SK-N-SH (cell line): ENCODE measurements at places on chromosomes 5 and 9.
A peak's percentile ranks its signal among the peaks of the same experiment; 100 is the strongest.

GRCh38 chr9:114151426-114151956 is 3.8 kb upstream of the COL27A1 start:
- DNase-seq, result no peak

GRCh38 chr9:81664638-81665222 is 24.6 kb downstream of the TLE1 start:
- no peak for DNase-seq

DNA sequence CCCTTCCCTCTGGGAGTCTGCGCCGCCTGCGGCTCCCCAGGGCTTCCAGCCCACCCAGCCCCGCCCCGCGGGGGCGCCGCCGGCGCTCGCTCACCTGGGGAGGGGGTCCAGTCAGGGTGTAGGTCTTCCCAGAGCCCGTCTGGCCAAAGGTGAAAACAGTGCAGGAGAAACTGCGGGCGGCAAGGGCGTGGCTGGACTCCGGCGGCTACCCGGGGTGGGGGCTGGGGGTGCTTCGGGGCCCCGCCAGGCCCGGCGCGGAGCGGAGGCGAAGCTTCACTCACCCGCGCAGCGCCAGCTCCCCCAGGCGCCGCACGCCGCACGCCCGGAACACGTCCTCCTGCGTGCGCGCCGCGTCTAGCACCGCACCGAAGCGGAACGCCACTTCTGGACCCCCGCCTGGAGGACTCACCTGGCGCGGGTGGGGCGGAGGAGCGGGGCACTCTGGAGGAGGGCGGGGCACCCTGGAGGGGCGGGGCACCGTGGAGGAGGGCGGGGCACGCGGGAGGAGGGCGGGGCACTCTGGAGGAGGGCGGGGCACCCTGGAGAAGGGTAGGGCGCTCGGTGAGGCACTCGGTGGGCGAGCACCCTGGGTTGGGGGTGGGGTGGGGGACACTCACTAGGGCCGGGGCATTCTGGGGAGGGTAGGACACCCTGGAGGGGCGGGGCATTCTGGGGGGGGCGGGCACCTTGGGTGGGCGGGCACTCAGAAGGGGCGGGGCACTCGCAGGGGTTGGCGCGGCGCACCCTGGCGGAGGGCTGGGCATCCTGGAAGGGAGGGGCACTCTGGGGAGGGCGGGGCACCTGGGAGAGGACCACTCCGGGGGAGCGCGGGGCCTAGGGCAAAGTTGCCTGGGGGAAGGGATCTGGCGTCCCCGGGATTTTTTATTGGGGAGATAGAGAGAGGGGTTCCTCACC is 814 bp downstream of the KIF12 start:
- DNase-seq, result peak; percentile 93

GRCh38 chr9:91515074-91515687 is 91.5 kb upstream of the NFIL3 start:
- no peak for DNase-seq

DNA sequence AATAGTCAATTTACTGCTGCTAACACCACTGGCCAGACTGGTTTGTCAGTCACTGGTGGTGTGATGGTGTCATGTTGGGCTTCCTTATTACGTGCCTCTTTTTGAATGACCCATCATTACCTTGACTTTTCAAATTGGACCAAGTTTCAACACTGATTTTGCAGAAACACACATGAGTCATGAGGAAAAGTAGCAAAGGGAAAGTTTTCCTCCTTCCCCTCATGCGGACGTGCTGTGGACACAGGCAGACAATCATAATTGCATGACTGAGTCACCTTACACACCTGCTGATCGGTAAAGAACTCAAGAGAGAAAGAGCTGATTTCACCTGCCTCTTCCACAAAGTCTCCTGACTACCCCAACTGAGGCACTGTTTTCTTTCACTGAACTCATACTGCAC is 324.5 kb downstream of the ARRDC3 start:
- no peak for DNase-seq

DNA sequence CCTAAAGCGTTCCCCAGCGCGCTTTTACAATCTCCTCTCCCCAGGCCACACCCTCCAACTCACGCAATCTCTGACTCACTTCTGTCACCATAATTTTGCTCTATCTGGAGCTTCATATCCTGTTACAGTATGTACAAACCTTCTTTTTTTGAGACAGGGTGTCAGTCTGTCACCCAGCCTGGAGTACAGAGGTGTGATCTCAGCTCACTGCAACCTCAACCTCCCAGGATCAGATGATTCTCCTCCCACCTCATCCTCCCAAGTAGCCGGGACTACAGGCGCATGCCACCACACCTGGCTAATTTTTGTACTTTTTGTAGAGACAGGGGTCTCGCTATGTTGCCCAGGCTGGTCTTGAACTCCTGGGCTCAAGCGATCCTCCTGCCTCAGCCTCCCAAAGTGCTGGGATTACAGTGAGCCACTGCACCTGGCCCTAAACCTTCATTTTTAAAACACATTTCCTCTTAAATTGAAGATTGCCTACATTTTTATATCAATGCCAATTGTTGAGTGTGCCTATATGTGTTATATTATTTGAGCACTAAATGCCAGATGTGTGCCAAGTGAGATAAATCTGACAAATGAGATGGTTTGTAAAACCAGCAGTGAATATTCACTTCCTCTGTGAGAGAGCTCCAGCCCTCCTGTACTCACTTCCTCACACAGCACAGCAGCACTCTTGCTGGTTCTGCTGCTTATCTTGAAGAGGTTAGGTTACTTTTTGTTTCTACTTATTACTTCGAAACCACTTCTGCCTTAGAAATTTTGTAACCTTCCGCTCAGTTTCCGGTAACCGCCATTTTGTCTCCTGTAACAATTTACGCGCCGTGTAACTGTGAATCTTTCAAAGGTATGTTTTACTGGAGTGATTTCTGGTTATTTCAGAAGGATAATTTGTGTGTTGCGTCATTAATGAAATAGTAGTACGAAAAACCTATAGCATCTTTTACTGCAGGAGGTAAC is 57.9 kb downstream of the DOCK8 start:
- no peak for DNase-seq

DNA sequence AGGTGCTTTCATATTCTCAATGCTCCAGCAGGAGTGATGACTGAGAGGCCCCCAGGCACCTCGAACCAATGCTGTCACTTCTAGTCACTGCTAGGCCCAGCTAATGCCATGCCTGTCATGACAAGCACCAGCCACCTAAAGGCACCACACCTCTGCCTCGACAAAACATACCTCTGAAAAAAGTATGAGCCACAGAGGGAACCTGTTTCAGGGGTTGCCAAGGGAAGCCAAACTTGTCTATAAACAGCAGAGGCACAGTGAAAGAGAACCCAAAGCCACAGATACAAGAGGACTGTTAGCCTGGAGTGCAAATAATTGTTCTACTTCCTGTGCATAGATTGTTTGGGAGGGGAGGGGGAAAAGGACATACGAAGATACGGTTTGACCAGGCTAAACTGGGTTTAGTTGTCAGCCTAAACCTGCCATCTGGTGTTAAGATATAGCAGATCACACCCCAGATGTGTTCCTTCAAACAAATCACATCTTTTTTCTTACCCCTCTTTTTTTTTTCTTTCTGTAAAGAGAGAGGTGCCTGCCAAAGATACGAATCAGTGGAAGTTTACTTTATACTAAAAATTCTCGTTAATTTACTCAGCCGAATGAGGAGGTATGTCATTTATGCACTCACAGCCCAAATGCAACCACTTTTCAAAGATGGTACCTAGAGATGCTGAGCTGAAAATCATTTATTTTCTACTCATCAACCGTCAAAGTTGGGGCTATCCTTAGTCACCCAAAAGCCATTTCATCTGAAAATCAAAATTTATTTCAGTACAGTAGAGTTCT is 45.7 kb downstream of the BNC2 start:
- DNase-seq, result peak; percentile 39

GRCh38 chr5:141814064-141814964 is 63.9 kb downstream of the PCDH1 start:
- peak; percentile 87 for DNase-seq

GRCh38 chr5:150497274-150497988 is 10.5 kb upstream of the NDST1 start:
- peak; percentile 48 for DNase-seq

DNA sequence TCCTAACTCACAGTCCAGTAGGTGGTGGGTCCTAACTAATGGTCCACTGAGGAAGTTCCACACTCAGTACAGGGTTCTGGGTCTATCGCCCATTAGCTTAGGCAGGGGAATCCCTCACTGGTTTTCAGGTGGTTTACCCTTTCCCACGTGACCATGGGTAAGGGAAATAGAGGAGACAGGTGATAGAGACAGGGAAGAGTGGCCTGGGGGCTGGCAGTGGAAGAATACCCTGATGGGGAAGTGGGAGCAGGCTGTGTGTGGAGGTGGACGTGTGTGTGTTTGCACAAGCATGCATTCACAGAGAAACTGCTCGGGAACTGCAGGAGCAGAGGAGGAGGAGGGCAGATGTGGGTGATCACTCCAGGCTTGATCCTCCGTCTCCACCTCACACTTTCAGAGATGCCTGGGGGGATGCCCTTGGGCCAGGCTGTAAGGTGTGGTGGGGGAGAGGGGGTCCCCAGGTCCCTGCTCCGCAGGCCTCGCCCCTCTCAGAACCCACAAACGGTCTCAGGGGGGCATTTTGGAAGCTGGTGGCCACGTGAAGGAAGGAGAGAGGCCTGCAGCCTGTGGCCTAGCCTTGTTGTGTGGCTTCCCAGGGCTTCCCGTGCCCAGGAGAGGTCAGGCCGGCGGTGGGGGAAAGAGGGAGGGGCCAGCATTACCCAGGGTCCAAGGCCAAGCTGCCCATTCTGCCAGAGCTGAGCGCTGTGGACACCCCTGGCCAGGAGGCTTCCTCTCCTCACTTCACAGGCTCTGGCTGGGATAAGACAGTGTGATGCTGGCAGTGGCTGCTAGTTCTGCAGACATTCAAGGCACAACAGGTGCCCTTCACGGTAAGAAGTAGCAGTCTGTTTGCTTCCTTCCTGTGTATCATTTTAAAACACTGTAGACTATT is 80.0 kb downstream of the OTULIN start:
- DNase-seq, result no peak

GRCh38 chr9:130199605-130200004 is 27.4 kb downstream of the NCS1 start:
- no peak for DNase-seq

- DNase-seq, result no peak
Observed at GRCh38 chr9:9791611-9792010, 821.2 kb downstream of the PTPRD start.

DNA sequence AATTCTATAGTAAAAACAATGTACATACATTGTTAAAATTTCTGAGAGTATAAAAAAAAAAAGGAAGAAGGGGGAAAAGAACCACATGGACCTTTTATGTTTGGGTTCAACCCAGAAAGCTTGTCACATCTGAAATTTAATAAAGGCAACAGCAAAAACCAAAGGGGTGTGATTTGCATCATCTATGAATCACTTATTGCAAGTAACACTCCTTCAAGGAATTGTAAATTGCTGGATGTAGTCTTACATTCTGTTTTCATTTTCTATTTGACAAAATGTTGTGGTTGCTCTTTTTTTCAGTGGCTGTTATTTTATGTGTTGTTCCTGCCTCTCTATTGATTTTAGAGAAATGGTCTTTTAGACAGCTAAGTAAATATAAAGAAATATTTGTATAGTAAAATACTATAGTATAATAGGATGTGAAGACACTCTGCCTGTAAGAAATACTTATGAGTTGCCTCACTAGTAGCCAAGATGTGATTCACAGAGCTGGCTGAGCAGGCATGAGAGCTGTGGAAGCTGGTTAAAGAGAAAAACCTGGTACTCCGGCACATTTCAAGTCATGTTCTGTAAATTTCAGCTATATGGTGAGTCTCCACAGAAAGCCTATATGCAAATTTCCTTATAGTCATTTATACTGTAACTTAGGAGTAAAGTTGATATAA is 131.1 kb upstream of the CNTLN start:
- DNase-seq, result no peak

DNA sequence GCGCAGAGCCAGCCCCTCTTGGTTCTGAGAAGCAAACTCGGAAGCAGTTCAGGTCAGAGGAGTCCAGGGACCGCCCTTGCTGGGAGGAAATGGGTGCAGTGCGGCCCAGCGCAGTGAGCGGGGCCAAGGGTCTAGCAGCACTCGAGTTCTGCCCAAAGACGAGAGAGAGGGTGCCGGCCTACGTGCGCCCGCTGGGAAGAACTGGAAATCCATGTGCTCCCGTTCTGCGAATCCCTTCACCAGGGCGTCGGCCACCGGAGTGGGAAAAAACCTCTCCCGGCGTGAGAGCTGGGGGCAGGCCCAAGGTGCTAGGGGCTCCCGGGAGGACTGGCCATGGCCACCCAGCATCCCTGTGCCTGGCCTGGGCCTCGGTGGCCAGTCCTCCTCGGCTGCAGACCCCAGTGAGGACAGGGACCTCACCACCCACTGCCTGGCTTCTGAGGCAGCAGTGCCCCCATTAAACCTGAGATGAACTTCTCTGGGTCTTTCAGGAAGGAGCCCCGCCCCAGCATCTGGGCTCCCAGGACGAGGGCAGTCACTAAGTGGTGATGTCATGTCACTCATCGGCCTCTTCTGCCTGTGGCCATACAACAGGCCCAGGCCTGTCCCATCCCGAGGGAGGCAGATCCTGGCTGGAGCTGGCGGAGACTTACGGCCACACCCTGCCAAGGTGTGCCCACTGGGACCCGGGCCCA is 10.6 kb downstream of the TMEM250 start:
- DNase-seq, result no peak

GRCh38 chr5:139267481-139267880 is 26.1 kb upstream of the MATR3 start:
- no peak for DNase-seq

GRCh38 chr5:96927008-96927407 is 8.9 kb upstream of the LNPEP start:
- DNase-seq, result no peak

- no peak for DNase-seq
Observed at GRCh38 chr9:15121630-15122029, 185.4 kb downstream of the TTC39B start.

DNA sequence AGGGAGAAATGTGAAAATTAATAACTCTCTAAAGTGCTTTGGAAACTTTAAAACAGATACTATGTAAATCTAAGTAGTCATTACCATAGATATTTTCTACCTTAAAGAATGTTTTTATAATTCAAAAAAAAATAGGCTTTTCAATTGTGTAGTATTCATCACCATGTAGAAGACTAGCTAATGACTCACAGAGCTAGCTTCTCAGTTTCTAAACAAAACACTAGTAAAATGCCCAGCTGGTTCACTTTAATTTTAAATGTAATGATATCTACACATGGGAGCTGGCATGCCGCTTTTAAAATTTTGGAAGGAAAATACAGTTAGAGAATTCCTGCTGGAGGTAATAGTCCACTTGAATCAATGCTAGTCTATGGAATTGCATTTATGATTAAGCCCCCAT is 509.8 kb downstream of the CSNK1G3 start:
- DNase-seq, result no peak

GRCh38 chr9:85377731-85378289 is 363.9 kb downstream of the AGTPBP1 start:
- DNase-seq, result peak; percentile 63
